CD4-positive, alpha-beta T cell treated with Interferon gamma for 1 hour (primary cell): ENCODE measurements at places on chromosomes 2 and 18.
A peak's percentile ranks its signal among the peaks of the same experiment; 100 is the strongest.

GRCh38 chr2:161596148-161596547, 28.1 kb upstream of the SLC4A10 start:
- DNase-seq, result no peak

GRCh38 chr2:241295326-241296095, 20.0 kb downstream of the HDLBP start:
- DNase-seq, result no peak

GRCh38 chr2:180573951-180574350, 406.5 kb upstream of the UBE2E3 start:
- DNase-seq, result no peak

DNA sequence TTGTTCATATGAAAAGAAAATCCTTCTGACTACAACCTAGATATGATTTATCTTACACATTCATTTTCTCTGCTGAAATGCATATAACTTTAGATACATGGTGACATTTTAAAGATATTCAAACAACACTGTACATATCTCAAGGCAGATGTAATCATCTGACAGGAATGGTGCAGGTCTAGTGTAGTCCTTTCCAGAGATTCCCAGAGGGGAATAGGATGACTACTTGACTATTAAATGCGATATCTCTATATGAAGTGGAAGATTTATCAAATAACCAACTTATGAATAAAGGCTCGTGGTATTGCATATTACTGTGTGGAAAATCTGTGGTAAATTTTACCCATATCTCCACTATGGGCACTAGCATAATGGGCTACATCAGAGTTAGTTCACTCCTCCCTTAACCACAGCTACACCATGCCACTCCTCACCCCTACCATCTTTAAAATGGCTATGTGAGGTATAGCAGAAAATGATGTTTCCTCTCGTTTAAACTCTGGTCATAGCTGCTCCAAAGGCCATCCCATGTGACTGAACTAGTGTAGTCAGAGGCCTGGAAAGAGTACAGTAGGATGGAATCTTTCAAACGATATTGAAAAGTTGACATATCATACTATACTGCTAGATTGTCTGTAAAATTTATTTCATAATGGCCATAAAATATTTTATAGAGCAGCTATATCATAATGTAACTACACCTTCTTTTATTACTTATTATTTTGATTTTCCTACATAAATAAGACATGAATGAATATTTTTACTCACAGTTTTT, 9.1 kb upstream of the ITPRID2 start:
- no peak for DNase-seq

GRCh38 chr2:20484810-20485611, 38.1 kb downstream of the RHOB start:
- DNase-seq, result no peak

DNA sequence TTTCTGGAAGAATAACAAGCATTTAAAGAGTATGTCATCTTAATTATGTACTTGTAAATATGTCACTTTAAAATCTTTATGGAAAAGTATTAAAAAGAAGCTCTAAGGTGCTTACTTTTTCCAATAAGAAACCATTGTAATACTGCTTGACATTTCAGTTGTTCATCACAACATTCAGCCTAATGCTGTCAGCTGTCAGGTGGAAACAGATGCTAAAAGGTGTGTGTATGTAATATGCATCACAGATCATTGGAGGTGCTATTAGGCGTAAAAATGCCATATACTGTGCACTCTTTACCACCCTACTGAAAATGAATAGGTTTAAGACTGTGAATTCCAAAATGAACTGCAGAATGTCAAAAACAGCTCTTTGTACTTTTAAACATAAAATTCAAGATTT, 40.3 kb downstream of the METTL8 start:
- no peak for DNase-seq

DNA sequence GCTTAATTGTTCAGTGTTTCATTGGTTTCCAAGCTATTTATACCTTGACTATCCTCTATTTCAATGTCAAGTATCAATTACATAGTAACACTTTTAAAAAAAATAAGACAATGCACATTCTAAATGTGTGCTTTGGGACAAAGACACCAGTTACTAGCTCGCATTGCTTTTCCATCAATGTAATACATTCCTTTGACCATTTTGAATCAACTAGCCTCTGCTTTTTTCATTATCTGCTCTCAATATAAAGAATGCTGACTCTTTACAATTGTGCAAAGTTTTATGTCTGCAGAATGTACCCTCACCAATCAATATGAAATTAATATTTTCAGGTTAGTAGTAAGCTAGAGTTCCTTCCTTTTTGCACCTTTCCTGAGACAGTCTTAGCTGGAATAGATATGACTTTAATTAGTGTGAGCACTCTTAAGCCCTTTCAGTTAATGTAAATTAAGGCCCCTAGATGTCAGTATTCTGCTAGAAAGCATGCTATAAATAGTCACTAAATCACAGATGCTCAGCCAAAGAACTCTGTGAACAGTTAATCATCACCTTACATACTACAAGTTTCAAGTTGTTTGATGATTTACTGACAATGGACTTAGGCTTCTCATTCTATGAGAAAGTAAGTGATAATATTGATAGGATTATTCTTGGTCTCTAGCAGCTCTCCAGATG, 413.6 kb downstream of the PTH2R start:
- DNase-seq, result no peak

- no peak for DNase-seq
Measured at GRCh38 chr2:46229134-46230063, 67.8 kb upstream of the EPAS1 start.

DNA sequence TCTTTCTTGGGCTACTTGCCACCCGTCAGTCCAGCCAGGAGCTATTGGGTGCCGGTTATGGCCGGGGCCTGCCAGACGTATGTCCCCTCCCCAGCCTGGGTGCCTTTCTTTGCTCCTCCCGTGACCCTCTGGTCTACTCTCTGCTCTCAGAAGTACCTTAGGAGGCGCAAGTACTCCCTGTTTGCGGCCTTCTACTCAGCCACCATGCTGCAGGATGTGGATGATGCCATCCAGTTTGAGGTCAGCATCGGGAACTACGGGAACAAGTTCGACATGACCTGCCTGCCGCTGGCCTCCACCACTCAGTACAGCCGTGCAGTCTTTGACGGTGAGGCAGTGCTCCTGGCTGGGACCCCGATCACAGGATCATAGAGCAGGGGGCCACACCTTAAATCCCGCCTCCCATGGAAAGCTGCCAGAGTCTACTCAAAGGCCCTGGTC, 99.5 kb downstream of the DYSF start:
- DNase-seq, result no peak

DNA sequence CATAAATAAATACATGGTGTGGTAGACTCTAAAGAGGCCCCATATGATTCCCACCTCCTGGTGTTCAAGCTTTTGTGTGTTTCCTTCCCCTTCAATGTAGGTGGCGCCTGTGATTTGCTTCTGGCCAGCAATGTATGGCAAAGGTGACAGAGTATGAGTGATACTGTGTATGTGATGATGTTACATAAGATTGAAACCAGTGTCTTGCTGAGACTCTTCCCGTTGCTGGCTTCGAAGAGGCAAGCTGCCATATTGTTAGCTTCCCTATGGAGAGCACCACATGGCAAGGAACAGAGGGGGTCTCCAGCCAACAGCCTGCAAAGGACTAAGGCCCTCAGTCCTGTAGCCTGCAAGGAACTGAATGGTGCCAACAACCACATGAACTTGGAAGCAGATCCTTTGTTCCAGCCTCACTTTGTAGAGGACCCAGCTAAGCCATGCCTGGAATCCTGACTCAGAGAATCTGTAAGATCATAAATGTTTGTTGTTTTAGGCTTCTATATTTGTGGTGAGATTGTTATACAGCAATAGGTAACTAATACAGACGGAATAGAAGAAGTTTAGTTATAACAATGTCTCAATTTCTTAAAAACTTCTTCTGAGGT, 1.7 kb upstream of the SMAD4 start:
- DNase-seq, result no peak

- no peak for DNase-seq
Measured at GRCh38 chr2:165952741-165953211, 800 bp downstream of the TTC21B start.

GRCh38 chr2:22167256-22167655, 1043.5 kb downstream of the TDRD15 start:
- DNase-seq, result no peak

GRCh38 chr18:48404716-48405507, 4.3 kb downstream of the ZBTB7C start:
- no peak for DNase-seq

DNA sequence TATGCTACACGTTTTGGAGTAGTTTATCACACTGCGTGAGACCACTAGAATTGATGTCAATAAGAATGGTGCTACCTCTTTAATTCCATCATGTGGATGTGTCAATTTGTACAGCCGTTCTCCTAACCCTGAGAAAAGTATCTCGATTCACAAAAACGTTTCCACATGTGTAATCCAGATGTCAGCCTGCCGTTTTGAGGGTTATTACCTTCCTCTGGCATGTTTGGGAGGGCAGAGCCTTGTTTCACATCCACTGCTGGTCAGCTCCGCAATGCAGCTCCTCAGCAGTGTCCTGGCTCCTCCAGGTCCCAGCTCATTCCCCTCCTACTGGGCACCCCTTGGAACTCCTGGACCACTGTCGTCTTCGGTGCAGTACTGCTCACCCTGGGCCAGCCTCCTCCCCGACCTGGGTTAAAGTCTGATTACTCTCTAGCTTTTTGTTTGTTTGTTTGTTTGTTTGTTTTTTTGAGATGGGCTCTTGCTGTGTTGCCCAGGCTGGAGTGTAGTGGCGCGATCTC, 34.6 kb downstream of the COPS7B start:
- no peak for DNase-seq

GRCh38 chr18:21672521-21673267, 31.9 kb downstream of the ABHD3 start:
- no peak for DNase-seq

- DNase-seq, result peak; percentile 24
Measured at GRCh38 chr18:2883076-2883735, 36.4 kb downstream of the EMILIN2 start.

DNA sequence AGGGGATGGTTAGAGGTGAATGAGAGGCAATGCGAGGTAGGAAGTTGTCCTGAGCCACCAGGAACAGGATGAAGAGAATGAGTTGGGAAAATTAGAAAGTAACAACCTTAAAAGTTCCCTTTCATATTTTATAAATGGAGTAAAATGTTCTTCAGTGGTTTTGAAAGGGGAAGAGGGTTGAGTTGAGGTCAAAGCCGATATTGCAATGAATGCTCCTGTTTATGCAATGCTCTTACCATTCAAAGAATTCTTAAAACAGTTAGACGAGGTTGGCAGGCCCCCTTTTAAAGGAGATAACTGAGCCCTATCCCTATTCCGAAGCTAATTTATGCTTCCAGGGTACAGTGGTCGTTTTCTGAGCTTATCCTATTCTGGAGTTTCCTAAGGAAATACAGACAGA, 2110.3 kb upstream of the CELF4 start:
- DNase-seq, result no peak

- DNase-seq, result no peak
Measured at GRCh38 chr2:213475433-213475832, 191.2 kb downstream of the SPAG16 start.

DNA sequence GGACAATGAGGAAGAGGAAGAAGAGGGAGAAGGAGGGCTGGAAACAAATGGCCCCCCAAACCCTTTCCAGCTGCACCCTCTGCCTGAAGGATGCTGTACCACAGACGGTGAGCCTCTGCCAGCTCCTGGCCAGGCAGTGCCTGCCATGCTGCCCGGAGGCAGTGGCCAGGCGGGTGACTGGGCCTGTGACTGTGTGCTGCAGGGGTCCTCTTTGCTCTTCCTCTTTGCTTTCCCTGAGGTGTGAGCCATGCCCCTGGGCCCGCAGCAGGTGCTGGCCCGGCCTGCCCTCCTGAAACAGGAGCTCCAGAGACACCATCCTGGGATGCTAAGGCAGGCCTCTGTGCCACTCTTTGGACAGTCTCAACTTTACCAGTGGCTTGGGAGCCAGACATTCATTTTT, 28.6 kb downstream of the GREB1 start:
- no peak for DNase-seq

GRCh38 chr2:66489436-66489835, 54.5 kb downstream of the MEIS1 start:
- DNase-seq, result no peak

DNA sequence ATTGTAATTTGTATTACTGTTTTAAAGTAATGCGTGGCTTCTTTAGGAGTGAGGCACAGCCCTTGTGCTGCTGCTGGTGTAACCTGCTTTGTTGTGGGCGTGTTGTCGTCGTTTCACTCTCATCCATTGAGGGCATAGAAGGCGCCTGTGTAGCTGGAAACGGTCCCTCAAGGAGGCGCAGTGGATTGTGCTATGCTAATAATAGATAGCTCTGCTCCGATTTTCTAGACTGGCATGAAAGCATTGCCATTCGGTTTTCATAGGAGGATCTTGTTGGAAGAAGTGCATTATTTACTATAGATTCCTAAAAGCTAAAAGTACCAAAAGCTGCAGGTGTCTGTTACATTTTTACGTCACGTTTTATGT, 17.9 kb downstream of the RAB12 start:
- DNase-seq, result no peak

- DNase-seq, result no peak
Measured at GRCh38 chr2:145751155-145751554, 1231.2 kb upstream of the ZEB2 start.

- no peak for DNase-seq
Measured at GRCh38 chr2:175195012-175195411, 13.5 kb upstream of the ATP5MC3 start.

DNA sequence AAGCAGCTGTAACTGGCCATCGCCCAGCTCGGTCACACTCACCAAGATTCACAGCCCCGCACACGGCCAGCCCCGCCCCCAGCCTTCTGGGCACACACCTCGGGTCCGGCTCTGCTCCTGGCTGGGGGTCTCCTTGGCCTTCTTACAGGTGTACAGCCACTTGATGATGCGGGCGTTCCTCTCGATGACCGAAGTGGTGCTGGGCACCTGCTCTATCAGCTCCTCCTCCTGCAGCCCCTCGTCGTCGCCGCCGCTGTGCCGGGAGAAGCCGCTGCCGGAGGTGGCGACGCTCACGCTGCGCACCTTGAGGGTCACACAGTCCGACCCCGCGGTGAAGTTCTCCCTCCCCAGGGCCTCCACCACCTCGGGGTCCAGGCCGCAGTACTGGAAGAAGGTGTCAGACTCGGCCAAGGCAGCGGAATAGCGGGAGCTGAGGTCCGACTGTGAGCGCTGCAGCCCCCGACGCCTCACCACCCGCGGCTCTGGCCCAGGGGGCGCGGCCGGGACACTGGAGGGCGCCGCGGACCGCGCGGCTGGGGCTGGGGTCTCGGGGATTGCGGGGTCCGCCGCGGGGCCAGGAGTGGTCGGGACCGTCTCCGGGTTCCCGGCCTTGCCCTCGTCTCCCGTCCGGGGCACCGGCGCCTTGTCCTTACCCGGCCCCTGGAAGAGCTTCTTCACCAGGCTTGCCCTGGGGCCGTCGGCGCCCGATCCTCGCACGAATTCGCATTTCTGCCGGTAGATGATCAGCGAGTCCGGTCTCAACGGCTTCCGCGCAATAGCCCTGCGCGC, 769 bp downstream of the FAM110C start:
- no peak for DNase-seq
